ENCODE measurements at places on chromosomes 16 and 17.

GRCh38 chr17:79982986-79983385 lies 52.7 kb downstream of the TBC1D16 start:
- no peak for DNase-seq

DNA sequence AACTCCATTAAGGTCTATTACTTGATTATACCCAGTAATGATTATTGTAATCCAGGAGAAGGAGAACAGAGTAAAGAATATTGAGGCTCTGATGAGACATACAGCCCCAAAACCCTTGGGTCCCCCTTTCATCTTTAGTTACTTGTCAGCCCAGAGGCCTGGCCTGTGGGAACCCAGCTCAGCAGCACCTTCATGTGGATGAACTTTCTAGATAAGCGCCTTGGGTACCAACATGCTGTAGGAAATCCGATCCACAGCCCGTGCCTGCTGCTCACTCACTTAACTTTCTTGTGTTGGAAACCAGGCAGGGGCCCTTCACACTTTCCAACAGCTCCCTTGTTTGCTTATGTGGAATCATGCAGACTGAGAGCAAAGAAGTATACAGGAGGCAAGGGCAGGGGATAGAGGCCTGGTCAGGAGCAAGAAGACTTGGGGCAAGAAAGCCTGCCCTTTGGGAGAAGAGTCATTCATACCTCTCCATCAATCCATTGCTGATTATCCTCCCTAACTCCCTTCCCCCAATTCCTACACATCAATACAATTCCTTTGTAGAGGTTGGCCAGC lies 64.0 kb upstream of the SOX9 start:
- no peak for DNase-seq

DNA sequence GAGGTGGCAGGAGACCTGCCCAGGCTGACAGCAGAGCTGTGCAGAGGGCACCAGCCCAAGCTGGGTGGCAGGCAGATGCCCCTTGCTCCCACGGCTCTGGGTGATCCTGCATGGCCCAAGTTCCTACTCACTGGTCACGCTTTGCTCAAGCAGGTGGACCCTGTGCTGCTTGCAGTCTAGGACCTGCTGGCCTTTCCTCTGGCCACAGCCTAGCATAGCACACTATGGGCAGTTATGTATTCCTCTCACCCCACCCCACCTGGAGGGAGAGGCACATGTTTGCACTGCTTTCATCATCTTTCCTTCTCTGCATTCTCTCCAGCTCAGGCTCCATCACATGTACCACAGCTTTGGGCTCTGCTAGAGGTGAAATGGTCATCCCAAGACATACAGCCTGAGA lies 19.6 kb upstream of the SREBF1 start:
- no peak for DNase-seq

DNA sequence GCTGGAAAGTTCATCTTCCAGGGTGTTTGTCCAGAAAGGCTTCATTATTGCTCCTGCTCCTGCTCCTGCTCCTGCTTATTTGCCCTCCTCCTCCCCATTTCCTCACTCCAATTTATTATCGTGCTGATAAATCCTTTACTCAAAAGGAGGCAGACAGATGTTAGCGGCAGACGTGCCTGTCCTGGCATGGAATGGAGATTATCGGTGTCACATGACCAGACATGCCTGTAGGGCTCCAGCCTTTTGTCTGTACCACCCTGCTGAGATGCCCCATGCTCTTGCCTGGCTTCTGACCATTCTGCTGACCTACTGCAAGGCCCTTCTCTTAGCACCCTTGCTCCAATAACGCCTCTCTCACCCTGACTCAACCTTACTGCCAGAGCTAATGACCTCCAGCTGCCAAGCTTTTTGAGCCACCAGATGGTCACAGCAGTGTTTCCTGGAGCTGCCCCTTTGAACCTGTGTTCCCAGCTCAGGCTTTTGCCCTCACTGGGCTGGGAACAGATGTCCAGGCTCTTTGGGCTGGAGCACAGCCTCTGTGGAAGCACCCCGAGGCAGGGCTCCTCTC lies 12.8 kb downstream of the DNAH9 start:
- no peak for DNase-seq

- DNase-seq, result no peak
Measured at GRCh38 chr16:74575807-74576643, 30.9 kb downstream of the GLG1 start.

Measured in stimulated activated CD4-positive, alpha-beta T cell treated with anti-CD3 and anti-CD28 coated beads, TNF-alpha, amount 100 ng/mL, for 4 hours (primary cell).